ENCODE measurements at places on chromosomes 6 and 20.

- DNase-seq = no peak
Observed at GRCh38 chr20:50528129-50528528, 17.9 kb downstream of the PTPN1 start.

DNA sequence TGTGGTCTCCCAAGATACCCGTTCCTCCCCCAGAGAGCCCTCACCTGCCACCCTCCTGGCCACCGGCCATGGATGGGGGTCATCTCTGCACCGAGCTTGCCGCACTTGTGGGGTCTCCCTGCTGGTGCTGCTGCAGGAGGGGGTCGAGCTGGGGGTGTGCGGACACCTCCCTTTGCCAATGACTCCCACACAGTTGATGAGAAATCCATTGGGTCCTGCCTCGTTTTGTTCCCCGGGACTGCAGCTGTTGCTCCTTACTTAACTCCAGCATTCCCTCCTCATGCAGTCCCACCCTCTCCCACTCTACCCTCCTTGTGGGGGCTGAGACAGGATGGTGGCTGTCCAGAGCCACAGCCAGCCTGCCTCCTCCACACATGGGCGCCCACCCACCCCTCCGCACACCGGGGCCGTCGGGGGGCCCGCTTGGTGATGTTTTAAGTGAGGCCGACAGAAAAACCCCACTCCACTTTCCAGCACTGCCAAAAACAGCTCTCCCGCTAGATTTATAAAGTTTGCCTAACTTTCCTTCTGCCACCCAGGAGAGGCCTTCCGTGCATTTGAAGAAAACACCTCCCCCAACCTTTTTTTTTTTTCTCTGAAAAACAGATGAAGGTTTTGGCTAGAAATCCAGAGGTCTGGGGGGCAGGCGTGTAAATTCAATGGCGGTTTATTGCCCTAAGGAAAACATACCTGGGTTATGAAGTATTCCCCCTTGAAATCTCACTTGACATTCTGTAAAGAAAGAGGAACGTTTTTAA, 53.5 kb upstream of the APCDD1L start:
- no peak for DNase-seq

GRCh38 chr20:46137816-46138215, 19.7 kb downstream of the CD40 start:
- DNase-seq = no peak

- no peak for DNase-seq
Observed at GRCh38 chr6:129920103-129920798, 59.1 kb upstream of the TMEM244 start.

- no peak for DNase-seq
Observed at GRCh38 chr6:137743493-137743892, 123.6 kb upstream of the TNFAIP3 start.

- no peak for DNase-seq
Observed at GRCh38 chr6:5684320-5685053, 322.2 kb downstream of the NRN1 start.

DNA sequence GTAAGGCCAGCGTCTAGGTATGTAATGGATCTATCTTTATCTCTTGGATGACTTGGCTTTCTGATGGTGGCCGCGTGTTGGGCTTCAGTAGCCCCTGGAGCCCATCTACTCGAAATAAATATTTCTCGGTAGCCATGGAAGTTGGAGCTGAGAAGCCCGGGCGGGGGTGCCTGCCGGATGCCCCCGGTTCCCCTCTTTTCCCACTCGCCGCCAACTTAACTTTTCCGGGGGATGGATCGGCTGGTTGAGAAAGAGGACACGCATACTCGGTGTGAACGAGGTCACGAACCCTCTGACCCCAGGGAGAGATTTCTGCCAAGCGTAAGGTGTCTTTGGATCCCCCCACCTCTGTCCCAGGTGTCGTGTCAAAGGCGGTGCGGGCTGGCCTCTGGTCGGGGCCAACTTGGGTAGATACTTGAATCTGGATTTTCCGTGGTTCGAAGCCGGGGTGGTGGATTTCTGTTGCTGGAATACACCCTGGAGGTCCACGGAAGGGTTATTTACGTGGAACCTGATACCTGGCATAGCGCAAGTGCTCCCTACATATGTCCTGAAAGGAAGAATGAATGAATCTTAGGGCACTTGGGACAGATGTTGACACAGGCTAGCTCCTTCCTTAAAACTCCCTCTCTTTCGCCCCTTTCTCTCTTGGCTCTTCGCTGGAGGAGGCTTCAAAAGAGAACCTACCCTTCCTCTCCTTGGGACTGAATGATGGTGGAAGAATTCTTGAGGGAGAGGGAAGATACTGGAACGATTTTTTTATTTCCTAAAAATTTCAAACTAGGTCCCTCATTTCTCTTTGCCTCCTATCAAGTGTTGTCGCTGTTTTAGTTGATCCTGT, 996 bp downstream of the DOK5 start:
- DNase-seq = no peak

DNA sequence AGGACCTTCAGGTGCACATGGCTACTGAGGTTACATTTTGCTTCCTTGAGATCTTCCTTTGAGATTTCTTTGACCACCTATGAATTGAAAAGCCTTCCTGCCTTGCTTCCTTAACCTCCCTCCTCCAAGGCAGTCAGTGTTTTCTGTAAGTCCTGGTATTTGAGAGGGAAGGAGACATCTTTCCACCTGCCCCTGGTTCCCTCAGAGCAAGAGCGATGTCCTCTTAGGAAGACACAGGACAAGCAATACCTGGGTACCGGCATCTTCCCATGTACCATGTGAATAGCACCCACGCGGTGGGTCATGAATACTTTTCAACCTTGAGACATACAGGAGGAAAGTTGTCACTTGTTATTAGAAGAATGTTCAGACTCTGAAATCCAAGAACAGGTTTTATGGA, 37.1 kb downstream of the GINS1 start:
- no peak for DNase-seq

DNA sequence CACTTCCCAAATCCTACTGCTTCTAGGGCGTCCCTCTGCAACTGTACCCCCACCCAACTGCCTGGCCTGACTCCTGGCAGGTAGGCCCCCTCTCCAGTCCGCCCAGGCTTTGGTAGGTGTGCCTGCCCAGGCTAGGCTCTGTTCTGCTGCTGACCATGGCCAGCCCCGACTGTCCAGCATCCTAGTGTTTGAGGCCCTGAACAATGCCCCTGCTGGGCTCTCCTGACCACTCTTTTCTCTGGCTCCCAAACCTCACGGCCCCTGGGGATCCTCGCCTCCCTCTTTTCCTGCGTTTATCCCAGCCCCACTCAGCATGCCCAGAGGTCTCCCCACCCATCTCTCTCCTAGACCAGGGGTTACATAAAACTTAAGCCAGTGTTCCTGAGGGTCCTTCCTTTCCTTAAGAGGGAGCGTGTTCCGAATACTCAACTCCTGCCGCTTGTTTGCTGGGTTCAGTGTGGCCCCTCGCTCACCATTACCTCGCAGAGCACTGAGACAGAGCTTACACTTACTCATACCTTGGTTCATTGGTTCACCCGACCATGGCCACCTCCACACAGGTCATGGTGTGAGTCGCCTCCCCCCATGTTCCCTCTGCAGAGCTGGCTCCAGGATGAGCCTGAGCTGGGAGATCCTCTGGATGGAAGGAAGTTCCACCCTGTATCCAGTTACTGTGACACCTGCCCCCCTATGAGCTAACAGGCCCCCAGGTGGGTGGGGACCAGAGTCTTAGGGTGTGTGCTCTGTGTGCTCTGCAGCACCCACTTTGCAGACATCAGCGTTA, 21.0 kb upstream of the MYT1 start:
- DNase-seq = no peak
